HS-5 (cell line): ENCODE measurements at places on chromosomes 12 and 14.

DNA sequence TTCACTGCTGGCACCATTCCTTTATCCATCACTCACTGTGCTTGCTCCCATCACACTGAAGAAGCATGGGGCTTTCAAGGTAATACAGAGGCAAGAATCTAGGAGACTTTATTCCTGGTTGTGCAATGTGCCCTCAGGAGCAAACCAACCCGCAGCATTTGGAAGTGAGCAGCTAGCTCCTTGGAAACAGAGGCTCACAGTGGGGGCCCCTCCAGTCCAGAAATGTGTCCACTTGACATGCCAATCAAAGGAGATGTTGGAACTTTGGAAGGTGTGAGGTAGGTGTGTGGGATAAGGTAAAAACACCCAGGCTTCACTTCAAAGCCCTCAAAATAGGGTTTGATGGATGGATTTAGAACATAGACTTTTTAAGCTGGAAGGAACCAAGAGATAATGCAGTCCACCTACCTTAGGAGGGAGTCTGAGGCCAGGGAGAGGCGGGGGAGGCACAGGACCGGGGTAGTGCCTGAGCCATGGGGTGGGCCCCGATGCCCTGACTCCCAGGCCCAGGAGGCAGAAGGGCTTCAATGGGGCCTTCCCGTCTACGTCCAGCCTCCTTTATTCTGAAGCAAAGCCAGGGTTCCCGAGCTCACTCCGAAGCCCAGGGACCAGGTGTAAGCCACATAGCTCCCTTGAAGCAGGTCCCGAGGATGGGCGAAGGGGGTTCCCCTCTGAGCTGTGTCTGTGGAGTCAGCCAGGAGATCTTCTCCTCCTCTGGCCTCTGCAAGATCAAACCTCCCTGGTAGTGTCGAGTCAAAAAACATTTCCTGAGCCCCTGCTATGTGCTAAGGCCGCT lies 17.6 kb upstream of the BCL11B start:
- DNase-seq: no peak

- no peak for DNase-seq
These were observed 1077.2 kb downstream of the VRK1 start for GRCh38 chr14:97874394-97874793.

DNA sequence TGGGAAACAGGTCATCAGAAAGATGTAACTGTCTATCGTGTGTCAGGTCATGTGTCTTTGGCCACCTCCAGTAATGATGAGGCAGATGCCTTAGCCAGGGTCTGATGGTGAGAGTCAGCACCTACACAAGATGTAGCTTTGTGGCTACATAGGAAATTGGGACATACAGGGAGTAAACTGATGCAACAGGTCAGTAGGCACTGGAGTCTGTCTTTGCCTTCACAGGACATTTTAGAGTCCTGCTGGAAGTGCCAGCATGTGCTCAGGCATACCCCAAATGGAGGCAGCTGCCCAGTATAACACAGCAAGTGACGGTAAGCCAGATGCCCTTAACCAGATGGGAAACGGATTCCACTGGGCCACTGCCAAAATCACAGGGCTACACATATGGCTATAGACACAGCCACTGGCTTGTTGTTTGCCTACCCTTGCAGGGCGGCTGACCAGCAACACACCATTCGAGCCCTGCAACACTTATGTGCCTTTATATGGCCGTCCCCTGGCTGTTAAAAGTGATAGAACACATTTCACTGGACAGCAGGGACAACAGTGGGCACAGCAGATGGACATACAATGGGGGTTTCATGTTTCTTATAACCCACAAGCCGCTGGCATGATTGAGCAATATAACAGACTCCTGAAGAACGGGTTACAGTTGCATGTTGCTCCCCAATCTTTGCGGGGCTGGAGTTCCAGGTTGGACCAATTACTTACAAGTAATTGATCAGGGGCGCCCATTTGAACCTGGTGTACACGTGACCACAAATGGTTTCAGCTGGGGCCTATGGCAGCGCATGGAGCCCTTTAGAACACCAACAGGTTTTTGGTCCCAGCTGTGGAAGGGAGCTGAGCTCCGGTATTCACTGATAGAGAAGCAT lies 12.9 kb upstream of the RNASE12 start:
- no peak for DNase-seq

- DNase-seq: no peak
These were observed 2.3 kb downstream of the ERO1A start for GRCh38 chr14:52693036-52693435.

GRCh38 chr14:100665511-100666032 lies 61.1 kb upstream of the DLK1 start:
- no peak for DNase-seq
